NCI-H774 (cell line): ENCODE measurements at places on chromosomes 11 and 22.
A peak's percentile ranks its signal among the peaks of the same experiment; 100 is the strongest.

- no peak for DNase-seq
Observed at GRCh38 chr11:41039592-41039991, 419.9 kb downstream of the LRRC4C start.

DNA sequence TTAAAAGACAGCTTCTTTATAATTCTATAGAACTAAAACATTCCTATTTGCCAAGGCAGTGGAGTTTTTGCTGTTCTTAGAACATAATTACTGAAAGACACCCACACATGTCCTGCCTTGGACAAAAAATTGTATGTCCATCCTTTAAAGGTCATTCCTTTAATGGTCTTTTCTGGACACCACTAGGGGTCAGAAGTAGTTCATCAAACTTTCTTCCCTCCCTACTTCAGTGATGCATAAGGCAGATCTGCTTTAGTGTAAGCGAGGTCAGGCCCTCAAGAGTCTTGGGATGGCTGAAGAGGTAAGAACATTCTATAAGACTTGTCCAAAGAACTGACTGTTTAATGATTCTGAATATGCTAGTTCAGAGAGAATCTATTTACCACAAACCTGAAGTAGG lies 4.3 kb upstream of the OR51V1 start:
- DNase-seq = peak; percentile 3

DNA sequence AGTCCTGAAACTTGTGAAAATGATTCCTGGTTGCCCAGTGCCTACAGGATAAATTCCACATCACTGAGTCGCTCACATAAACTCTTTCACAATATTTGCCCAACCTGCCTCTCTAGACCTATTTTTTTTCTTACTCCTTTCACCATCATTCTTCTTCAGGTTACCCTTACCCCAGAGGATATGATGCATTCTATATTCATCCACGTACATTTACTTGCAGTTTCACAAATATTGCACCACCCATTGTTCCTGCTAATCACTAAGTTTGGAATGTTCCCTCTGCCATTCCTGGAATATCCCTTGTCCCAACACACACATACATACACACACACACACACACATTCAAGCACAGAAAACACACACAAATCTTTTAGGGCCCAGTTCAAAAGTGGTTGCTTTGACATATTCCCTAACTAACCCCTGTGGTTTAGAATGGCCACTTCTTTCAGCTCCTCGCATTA lies 379.5 kb downstream of the ETS1 start:
- DNase-seq = no peak

GRCh38 chr11:61273178-61274078 lies 21.7 kb downstream of the VWCE start:
- DNase-seq = no peak

DNA sequence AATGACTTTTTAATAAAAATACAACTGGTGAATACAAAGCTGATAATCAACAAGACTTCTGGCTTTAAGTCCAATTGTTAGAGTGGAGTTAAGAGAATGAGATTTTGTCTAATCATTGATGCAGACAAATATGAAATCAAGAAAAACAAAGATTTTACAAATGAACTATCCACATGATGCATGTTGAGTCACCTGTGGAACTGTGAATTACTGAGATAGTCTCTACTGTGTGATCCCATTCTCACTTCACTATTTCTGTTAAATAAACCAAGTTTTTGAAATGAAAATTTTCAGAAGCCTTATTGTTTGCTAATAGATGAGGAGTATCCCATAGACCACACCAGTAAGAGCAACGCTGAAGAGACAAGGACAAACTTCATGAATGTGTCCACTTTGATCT lies 8.4 kb upstream of the CTSC start:
- DNase-seq = no peak

- DNase-seq = no peak
Observed at GRCh38 chr11:35352077-35352888, 67.1 kb downstream of the SLC1A2 start.

- peak; percentile 37 for DNase-seq
Observed at GRCh38 chr22:17131686-17132085, 10.5 kb upstream of the TMEM121B start.

DNA sequence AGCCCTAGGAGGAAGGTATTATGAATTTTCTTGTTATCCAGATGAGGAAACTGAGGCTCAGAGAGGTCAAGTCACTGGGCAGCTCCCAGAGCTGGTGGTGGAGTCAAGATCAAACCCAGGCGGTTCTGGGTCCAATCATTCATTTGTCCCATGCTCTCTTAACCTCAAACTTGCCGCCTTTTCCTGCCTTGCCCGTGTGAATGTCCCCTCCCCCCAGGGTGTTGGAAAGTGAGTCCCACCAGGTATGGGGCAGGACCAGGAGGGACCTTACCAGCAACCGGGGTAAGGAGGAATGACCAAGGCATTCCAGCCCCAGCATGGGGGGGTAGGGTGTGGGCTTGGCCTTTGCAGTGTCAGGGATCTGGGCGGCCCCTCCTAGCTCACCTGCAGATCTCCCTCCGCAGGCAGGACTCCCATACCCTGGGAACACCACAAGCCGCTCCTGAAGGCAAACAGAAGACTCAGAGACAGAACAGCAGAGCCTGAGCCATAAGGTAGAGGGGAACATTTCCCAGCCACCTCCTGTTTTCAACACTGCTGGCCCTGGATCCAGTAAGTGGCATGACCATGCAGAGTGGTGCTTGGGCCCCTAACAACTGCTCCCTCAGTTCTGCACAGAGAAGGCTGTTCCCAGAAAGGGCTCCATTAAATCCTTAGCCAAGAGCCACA lies 41.2 kb upstream of the SYT7 start:
- DNase-seq = no peak

DNA sequence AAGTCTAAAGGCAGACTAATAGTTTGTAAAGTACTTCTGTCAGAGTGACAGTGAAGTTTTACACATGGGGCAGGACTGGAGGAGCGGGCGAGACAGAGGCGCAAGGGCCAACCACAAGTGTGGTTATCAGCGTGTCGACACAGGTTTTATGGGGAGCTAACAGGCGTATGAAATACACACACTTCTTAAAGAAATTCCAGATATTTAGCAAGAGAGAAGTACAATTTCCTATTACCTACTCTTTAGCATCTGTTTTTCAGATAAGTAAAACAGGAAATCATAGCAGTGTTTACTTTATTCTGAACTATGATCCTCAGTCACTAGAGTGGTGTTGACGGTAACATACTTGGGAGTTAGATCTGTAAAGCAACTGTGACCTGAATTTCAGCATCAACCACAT lies 22.5 kb downstream of the VSIG10L2 start:
- DNase-seq = no peak

- DNase-seq = peak; percentile 97
Observed at GRCh38 chr11:57530596-57531507, at the start of gene TIMM10. Gene TIMM10 (minus strand): TSS chr11:57530754. CDS start chr11:57530189, 565 bp downstream.

GRCh38 chr11:27058456-27058855 lies 17.8 kb downstream of the BBOX1 start:
- DNase-seq = no peak

DNA sequence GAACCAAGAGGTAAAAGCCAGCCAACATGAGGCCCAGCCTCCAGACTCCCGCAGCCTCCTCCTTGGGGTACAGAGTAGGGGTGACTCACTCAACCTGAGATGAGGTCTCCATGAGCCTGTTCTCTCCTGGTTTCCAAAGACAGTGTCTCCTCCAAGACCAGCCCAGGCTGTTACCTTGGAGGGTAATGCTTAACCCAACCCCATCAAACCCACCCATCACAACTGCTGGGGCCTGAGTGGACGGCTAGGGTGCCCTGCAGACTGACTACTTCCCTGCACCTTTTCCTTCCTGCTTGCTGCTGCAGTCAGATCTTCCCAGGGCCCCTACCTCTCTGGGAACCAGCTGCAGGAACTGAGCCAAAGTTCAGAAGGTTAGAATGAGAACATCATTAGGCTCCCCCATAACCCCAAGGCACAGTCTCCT lies 5.1 kb upstream of the NOL12 start:
- DNase-seq = no peak

- no peak for DNase-seq
Observed at GRCh38 chr11:64759722-64760719, at the start of gene PYGM. Gene PYGM (minus strand): TSS chr11:64759974. CDS start chr11:64759898, 76 bp downstream.

GRCh38 chr11:44602891-44603310 lies 37.4 kb downstream of the CD82 start:
- DNase-seq = no peak

DNA sequence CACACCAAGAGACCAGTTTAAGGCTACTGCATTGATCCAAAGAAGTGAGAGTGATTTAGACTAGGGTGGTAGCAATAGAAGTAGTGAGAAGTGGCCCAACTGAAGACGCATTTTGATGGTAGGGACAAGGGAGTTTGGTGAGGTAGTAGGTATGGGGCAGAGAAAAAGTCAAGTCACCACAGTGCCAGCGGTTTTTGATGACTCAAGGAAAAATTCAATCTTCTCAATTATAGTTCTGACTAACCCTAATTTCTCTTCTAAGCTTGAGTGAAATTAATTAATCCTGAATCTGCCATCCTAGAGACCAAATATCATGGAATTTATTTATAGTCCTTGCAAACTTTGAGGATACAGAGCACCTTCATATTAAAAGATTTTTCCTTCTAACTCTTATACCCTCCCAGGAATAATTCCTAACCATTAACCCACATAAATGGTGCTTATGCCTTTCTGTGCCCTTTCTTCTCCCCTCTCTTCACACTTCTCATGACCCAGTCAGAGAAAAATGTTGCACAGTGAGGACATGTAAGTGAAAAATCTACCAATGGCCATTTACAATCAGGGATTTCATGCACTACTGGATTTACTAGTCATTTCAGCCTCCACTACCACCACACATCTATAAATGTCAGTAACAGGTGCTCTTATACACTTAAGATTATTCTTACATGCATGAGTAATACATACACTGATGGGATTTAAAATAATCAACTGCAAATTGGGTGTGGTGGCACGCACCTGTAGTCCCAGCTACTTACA lies 45.9 kb upstream of the ARHGAP32 start:
- DNase-seq = no peak

DNA sequence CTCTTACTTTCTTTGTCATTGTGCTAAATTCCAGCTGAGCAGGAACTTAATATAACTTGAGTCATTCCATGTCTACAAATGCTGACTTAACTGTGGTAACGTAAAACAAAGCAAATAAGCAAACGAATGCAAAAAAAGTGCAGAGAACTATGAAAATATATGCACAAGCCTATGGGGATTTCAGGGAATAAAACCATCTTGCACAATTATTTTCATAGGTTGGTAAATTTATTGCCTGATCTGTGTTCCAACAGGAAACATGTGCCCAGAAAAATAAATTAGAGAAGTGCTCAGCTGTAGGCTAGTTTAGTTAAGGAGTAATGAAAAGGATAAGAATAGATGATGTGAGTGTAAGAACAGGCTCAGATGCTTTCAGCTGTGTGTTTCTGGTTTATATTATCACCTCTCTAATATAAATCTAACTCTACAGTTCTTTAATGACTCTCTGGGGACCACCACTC lies 1169.3 kb downstream of the LRRC4C start:
- DNase-seq = no peak

- no peak for DNase-seq
Observed at GRCh38 chr22:37999640-38000272, 15.4 kb upstream of the SOX10 start.

DNA sequence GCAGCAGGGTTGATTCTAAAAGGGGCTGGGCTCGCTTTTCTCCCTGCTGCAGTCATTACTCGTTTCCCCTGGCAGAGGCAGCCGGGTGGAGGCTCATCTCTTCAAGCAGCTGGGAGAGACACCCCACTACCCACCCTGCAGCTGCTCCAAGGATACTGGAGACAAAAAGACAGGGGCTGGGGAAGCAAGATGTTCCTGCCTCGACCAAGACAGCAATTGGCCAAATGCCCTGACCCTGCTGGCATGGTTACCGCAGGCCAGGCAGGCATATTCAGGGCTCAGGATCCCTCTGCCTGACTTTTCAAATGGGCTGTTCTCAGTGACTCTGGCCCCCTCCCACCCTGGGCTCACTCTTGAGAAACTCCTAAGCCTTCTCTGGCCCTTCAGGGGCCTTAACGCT lies 6.8 kb upstream of the RGL4 start:
- no peak for DNase-seq

- DNase-seq = no peak
Observed at GRCh38 chr22:44505796-44506354, 7.8 kb upstream of the RTL6 start.

GRCh38 chr22:23054531-23055257 lies 15.6 kb upstream of the GNAZ start:
- DNase-seq = no peak

GRCh38 chr11:17258670-17259069 lies 17.9 kb upstream of the NUCB2 start:
- no peak for DNase-seq

- no peak for DNase-seq
Observed at GRCh38 chr11:45216901-45217300, 69.2 kb downstream of the SYT13 start.

DNA sequence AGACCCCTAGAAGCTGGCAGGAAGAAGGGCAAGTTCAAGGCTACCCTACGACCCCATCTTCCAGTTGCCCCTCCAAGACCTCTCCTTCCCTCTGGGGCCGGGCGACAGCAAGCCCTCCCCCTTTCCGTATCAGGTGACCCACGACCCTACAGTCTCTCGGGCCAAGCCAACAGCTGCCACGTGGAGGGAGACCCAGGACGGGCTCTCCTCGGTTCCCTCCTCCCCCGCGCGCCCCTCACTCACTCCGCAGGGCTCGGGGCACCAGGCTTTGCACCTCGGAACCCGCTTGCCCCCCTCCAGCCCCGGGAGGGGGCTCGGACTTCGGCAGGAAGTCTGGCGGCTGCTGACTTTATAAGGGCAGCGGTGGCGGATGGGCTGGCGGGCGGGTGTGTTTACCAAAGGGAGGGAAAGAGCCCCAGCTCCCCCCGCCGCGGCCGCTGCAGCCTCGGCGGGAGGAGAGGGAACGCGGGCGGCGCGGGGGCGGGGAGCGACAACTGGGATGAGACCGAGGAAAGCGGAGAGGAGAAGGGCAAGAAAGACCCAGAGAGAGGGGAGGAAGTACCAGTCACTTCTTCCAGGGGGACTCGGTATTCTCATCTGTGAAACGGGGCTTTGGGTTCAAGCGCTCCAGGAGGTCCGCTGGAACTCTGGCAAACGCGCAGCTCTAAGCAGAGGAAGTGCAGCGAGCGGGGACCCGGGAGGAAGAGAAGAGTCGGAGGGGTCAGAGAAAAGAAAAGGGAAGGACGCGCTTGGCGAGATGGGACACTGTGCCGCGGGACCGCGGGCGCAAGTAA lies 767 bp downstream of the SLC43A1 start:
- peak; percentile 10 for DNase-seq

DNA sequence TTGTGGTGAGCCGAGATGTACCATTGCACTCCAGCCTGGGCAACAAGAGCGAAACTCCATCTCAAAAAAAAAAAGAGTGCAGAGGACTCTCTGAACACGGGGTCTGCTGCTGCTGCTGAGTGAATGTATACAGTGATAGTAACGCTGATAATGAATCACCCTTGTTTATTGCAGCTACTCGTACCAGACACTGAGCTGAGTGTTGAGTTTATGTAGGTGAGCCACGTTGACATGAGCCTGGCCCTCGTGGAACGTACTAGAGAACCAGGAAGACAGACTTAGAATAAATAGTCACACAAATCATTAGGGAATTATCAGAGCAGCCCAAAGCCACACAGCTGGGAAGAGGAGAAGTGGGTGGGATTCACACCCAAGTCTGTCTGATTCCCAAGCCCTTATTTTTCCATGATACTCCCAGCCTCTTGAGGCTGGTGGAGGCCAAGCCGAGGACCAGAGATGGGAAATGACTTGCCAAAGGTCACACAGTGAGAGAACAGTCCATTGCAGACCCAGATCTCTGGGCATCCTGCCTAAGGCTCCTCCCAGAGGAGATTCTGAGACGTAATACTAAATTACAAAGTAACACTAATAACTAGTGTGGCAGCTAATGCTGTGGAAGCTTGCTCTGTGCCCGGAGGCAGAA lies 34.8 kb downstream of the MB start:
- no peak for DNase-seq

GRCh38 chr11:11814614-11815452 lies 26.9 kb upstream of the USP47 start:
- no peak for DNase-seq

GRCh38 chr11:106072804-106073203 lies 4.3 kb downstream of the KBTBD3 start:
- no peak for DNase-seq
